Activated T-helper 1 cell treated with Interleukin-2 at 50 U/mL for 16 hours (primary cell): ENCODE measurements at places on chromosomes 5 and 9.

- DNase-seq = no peak
Observed at GRCh38 chr5:10685115-10685521, 75.9 kb downstream of the DAP start.

GRCh38 chr5:142428036-142428772 is 103.4 kb upstream of the SPRY4 start:
- DNase-seq = no peak

- DNase-seq = no peak
Observed at GRCh38 chr5:59062986-59063683, 480.3 kb downstream of the RAB3C start.

- DNase-seq = no peak
Observed at GRCh38 chr5:177109810-177110209, 23.1 kb downstream of the FGFR4 start.
